HEK293T (cell line): ENCODE measurements at places on chromosomes 6 and 20.

DNA sequence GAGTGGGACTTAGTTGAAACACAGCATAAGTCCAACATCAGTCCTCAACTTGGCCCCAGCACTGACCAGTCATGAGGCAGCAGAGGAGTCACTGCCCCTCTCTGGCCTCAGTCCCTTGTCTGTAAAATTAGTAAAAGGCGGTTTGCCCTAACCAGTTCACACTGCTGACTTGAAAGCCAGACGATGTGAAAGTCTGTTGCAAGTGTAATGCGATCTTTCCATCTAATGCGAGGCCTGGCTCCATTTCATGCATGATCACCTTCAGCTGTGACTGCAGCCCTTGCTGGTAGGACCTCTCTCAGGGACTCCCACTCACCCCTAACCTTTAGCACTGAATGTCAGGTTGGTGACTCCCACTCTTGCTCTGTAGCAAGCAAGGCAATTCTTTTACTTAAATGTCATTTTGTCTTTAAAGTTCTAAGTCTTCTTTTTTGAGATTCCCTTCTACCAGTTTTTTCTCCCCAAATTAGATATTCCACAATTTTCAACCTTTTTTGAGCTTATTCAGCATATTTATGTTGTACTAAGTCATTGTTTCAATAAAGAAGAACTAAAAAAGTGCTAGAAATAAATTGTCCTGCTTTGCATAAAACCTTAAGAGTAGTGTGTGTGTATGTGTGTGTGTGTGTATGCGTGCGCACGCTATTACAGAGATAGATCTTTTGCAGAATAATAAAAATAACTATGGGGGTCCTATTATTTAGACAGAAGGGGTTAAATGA, 245.5 kb downstream of the PACRG start:
- DNase-seq: no peak

DNA sequence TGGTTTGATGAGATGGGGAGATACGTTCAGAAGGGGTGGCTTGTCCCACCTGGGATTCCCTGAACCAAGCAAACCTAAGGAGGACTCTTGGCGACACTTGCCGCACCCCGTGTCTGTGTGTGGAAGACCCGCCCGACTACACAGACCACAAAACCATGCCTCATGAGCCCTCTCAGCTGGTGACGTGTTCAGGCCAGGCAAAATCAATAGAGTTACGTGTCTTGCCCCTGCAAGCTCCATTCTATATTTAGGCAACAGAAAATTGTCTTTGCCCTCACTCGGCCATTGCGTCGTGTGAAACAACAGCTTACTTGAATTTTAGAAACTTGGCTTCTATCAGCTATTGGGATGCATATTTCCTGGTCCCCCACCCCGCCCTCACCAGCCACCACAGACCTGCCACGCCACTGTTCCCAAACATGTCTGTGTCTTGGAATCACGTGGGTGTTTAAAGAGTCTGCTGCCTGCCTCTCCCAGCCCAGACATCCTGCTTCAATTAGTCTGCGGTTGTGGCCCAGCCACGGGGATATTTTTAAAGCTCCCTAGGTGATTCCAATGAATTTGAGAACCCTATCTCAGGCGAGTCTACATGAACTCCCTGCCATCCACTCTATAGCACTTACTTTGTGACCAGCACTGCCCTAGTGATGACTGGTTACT, 279.2 kb upstream of the EXOC2 start:
- no peak for DNase-seq

DNA sequence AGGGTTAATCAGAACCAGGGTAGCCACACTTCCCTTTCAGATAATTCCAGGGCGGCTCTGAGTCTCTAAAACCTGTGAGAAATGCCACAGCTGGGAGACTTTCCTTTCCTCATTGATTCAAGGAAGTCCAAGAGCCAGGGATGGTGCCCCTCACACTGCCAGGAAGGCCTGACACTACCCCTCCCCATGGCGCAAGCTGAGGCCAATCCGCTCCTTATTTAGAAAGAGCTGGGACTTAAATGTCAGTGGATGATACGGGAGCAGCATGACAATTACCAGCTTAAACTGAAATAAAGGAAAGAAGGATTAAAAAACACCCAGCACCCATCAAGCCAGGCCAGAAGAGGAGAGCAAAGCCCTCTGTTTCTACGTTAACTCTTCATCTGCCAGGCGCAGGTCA, 244.4 kb downstream of the LRFN2 start:
- no peak for DNase-seq

DNA sequence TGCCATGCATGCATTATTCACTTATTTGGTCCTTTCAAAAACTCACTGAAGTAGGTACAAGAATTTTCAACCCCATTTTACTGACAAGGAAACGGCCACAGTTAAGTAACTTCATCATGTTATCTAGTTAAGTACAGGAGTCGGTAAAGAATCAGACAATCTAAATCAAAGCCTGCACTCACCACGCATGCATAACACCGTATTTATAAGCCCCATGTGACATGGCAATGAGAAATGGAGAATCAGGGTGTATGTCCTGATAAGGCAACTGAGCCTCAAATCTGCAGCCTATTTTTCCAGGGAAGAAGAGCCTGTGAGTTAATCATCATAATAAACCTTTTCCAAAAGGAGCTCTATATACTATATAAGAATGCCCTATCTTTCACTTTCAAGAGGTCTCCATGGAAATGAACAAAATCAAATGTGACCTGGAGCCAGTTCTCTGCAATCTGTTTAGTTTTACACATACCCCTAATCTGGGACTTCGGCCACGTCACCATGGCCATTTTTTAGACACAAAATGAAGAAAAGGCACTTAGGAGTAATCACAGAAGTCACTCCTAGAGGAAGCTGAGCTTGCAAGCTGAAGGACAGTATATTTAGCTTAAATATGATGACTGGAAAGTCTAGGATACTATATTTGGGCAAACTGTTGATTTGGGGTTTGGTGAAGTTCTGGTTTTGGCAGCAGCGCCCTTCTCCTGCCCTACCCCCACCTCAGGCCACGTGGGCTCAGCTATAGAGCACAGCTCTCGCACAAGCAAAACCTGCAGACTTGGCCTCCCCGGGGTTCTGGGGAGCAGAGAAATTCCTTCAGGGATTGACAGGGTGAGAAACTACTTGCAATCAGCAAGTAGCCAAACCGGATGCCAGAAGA, 19.2 kb downstream of the TRAM2 start:
- DNase-seq: no peak

- no peak for DNase-seq
Observed at GRCh38 chr6:125144822-125145221, 8.8 kb upstream of the TPD52L1 start.

DNA sequence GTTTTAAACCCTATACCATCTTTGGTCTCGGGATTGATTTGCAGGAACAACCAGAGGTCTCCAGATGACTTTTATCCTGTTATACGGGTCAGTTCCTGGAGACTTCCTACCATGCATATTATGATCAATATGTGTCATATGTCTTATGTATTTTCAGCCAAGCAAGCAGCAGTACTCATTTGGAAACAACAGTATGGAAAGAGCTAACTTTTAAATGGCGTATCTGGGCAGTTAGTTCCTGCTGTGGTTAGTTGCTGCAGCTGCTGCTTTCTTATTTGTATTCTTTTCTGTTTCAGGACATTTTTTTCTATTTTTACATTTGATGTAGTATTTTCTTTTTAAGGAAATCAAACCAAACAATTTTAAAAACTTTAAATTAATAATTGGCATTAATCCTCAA, 207.5 kb downstream of the MANEA start:
- no peak for DNase-seq

GRCh38 chr20:22324505-22324904, 259.9 kb downstream of the FOXA2 start:
- DNase-seq: no peak

DNA sequence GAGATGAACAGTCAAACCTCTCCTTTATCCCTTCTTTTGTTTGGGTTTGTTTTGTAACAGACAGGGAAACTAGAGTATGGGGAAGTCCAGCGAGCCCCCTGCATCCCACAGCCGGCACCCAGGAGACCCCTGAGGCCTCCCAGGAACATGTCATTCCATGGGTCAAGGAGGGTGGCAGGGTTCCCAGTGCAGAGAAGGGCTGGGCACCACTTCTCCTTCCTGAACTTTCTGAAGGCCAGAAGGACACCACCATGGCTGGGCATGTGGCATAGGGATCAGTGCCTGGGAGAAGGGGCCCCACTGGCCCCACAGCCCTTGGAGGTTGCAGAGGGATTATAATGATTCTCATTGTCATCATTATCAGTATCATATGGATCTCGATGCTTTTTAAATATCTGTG, 13.9 kb upstream of the CST7 start:
- DNase-seq: no peak

DNA sequence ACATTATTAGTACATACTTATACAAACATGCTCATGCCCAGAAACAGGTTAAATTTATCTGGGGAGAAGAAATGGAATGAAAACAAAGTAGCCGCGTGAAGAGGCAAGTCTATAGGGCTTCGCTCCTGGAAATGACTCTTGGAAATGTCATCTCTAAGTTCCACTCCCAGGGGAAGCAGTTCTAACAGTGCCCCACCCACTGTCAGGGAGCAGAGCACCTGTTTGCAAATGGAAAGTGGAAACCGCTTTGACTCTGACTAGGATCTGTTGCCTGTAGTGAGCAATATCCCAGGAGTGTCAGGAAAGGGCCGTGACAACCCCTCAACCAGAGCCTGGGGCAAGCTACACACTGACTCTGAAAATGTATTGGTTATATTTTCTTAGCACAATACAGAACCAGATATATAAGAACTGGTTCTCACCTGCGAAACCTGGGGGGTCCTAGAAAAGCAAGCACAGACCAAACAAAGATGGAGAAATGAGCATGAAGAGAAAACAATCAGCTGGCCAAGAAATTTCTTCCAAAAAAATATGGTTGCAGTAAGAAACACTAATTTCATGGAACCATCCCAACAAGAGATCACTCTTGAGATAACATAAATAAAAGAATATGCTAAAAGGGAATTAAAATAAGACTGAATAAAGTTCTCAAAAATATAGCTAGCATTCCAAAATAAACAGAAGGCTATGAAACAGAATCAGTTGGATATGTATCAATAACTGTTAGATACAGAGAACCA, 47.5 kb upstream of the CRISP1 start:
- DNase-seq: no peak

- no peak for DNase-seq
Observed at GRCh38 chr6:98970469-98970868, 22.7 kb upstream of the FBXL4 start.

GRCh38 chr6:57328074-57328473, 10.6 kb downstream of the PRIM2 start:
- no peak for DNase-seq

DNA sequence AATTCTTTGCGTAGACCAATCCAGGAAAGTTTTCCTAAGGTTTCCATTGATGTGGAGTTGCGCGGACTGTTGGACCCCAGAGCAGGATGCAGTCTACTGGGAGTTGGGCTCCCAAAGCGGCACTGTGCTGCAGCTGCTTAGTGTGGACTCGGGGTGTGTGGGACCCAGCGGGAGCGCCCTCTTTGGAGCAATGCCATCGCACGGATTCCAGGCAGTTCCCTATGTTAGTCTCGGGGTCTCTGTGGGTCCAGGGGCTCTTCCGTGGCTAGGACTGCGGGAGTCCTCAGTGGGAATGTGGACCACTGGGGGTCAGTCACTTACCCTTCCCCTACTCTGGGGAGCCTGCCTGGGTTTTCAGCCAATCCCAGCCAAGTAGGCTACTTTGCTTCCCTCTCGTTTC, 151.7 kb upstream of the OLIG3 start:
- no peak for DNase-seq

DNA sequence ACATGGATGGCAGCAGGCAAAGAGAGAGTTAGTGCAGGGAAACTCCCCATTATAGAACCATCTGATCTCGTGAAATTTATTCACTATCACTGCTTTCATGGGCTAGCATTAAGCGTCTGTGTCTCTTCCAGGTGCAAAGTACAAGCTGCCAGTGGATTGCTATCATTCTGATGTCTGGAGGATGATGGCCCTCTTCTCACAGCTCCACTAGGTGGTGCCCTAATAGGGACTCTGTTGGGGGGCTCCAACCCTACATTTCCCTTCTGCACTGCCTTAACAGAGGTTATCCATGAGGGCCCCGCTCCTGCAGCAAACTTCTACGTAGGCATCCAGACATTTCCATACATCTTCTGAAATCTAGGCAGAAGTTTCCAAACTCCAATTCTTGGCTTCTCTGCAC, 347.8 kb upstream of the HS3ST5 start:
- DNase-seq: no peak

DNA sequence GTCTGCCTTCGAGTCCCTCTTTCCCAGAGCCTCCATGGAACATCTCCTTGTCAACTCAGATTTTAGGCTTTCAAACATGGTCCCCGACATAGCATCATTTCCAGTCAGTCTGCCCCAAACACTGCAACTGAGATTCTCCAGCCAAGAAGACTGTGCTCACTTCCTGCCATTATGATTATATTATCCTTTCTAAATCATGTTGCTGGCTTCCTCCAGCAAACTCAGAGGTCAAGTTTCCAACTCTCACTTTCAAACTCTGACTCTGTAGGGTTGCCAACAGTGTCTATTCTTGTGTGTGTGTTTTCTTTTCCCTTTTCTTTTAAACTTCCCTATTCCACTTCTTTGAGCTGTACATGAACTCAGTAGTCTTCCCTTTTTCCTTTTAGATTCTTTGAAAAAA, 61.2 kb upstream of the TRAF3IP2 start:
- no peak for DNase-seq

- no peak for DNase-seq
Observed at GRCh38 chr20:12317433-12317832, 399.7 kb downstream of the BTBD3 start.

- no peak for DNase-seq
Observed at GRCh38 chr6:137224799-137225198, 5.6 kb upstream of the IFNGR1 start.

DNA sequence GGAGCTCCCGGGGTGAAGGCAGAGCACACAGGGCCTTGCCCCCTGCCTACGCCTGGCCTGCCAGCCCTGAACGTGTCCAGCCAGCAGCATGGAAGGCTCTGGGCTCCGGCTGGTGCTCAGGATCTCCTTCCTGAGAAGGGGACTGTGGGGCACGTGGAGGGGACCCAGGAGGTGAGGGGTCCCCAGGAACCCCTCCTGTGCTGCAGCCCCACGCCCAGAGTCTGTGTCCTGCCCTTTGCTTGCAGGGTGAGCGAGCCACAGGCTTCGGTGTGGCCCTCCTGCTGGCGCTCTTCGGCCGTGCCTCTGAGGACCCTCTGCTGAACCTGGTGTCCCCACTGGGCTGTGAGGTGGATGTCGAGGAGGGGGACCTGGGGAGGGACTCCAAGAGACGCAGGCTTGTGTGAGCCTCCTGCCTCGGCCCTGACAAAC, 22.3 kb downstream of the NPEPL1 start:
- DNase-seq: no peak
